ENCODE measurements at places on chromosomes 5 and 9. TPM values are rescaled to one million over a fixed set of nuclear protein-coding genes. Genes with fewer than 3 reads are reported as not detected.
A peak's percentile ranks its signal among the peaks of the same experiment; 100 is the strongest.

GRCh38 chr9:20579524-20580314 lies 42.6 kb downstream of the MLLT3 start:
- H3K4me3 ChIP-seq = no peak overlapping the region
- no peaks in the 10 kb centered on the region for H3K27me3 ChIP-seq
- DNase-seq = no peak
- H3K27ac ChIP-seq = peak overlapping the region; percentile 1
- no peaks in the 10 kb centered on the region for H3K36me3 ChIP-seq
- H3K4me1 ChIP-seq = peaks cover 8% of the 10 kb centered on the region

DNA sequence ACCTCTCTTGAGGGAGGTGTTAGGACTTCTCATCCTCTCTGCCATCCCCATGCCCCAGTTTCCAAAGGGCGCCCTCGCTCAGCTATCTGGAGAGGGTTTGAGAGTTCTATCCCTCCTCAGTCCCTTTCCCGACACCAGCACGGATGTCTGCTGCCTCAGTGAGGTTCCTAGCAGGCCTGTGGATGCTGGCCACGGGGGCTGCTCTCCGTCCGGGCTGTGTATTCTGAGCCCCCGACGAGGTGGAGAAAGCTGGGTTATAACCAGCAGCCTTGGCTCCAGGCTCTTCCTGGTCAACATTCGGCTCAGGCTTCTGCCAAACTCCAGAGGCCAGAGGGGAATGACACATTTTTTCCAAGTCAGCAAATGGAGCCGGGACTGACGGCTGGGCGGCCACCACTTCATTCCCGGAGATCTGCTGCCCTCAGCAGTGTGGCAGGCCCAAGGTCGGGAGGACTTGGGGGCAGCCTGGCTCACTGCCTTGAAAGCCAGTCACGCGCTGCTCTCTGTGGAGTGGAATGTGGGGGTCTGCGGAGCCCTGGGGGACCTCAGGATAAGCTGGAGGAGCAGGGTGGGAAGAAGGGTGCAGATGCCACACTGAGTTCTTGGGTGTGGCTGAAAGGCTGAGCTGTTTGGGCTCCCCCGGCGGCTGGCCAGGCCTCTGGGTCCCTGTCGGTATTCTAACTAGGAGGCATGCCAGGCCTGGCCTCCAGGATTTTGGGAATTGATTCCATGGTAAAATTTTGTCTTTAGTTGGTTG lies 27.4 kb downstream of the PTPA start:
- no peak for DNase-seq
- peak overlapping the region; percentile 100 for H3K27ac ChIP-seq
- H3K4me3 ChIP-seq = peak overlapping the region; percentile 65
- H3K27me3 ChIP-seq = no peaks in the 10 kb centered on the region
- H3K4me1 ChIP-seq = peaks cover 68% of the 10 kb centered on the region

The BTNL3 gene
- not detected for total RNA-seq

DNA sequence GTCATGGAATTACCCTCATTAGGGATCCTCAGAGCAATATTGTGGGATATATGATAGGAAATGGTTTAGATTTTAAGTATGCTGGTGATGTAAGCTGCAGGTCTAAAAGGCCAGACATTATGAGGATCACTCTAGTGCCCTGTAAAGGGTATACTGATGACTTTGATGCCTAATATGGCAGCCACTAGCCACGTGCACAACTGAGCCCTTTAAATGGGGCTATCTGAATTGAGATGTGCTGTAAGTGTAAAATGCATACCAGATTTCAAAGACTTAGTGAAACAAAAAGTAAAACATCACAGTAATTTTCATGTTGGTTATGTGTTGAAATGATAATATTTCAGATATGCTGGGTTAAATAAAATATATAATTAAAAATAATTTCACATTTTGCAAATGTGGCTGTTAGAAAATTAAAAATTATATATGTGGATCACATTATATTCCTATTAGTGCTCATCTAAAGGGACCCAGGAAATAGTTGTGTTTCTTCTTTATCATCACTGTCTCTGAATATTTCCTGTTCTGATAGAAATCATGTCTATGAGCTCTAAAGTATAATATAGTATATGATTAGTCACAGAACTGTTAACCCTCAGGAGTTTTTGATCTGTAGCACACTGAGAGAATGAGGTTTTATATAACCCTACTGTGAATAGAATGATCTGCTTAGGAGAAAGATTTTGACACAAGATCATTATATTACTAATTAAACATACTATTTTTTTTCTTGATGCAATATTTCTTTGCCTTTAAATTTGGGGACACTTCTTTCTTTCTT lies 50.1 kb downstream of the OSTF1 start:
- peaks cover 5% of the 10 kb centered on the region for H3K4me1 ChIP-seq
- H3K36me3 ChIP-seq = peaks cover 86% of the 10 kb centered on the region
- no peak overlapping the region for H3K27ac ChIP-seq
- H3K27me3 ChIP-seq = no peaks in the 10 kb centered on the region
- no peak overlapping the region for H3K4me3 ChIP-seq
- no peak for DNase-seq

The ZNF169 gene
- total RNA-seq = 6.1 TPM

- H3K36me3 ChIP-seq = no peaks in the 10 kb centered on the region
- H3K4me1 ChIP-seq = no peaks in the 10 kb centered on the region
- H3K27me3 ChIP-seq = peaks cover 3% of the 10 kb centered on the region
- no peak overlapping the region for H3K27ac ChIP-seq
- H3K4me3 ChIP-seq = no peak overlapping the region
- no peak for DNase-seq
Observed at GRCh38 chr9:2872250-2872930, 28.5 kb upstream of the PUM3 start.

The MYORG gene
- 4.8 TPM for total RNA-seq

DNA sequence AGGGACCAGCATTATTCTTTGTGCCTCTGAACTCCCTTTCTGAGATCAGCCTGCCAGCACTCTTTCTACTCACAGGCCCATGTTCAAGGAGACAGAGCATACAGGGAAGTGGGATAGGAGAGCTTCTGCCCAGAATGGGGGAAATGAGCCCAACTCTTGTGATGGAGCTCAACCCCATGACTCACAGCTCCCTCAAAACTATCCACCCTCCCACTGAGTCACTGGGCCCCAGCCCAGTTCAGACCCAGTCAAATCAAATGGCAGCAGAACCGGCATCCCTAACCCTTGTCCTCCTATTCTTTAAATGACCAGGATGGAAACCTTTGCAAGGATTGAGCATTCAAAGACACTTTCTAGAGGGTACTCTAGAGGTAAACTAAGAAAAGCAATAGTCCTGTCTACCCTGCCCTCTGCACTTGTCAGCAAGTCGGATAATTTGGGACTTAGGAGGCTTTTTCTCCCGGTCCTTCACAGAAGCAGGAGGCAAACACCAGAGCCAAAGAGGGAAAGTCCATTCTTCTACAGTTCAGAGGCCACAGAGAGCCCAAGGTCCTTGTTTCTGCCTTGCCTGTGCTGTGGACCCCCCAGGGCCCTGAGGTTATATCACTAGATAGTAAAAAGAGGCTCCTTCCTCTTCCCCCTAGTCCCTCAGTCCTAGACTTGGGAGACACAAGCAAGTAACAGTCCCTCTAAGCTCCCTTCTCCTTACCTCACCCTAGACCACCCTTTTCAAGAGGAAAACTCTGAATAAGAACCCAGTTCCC lies 3.2 kb downstream of the ATOSB start:
- DNase-seq = no peak
- peaks cover 68% of the 10 kb centered on the region for H3K4me1 ChIP-seq
- peak overlapping the region; percentile 80 for H3K4me3 ChIP-seq
- peak overlapping the region; percentile 81 for H3K27ac ChIP-seq
- H3K27me3 ChIP-seq = no peaks in the 10 kb centered on the region
- peaks cover 13% of the 10 kb centered on the region for H3K36me3 ChIP-seq

DNA sequence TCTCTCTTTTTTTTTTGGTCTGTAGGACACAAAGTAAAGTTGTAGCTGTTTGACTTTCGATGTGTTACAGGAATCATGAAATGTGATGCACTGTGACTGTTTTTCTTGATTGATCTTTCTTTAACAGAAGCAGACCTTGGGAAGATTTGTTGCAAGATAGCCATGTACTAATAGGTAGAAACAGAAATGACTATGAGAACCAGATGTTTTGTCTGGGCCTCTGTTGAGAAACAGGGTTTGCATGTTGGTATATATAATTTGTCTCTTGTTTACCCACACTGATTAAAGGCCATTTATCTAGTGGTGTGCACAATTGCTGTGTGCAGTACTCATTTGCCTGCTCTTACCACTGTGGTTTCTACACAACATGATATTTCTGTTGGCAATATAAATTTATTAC lies 125.1 kb downstream of the HACD4 start:
- H3K27ac ChIP-seq = no peak overlapping the region
- no peak overlapping the region for H3K4me3 ChIP-seq
- H3K27me3 ChIP-seq = no peaks in the 10 kb centered on the region
- DNase-seq = no peak

DNA sequence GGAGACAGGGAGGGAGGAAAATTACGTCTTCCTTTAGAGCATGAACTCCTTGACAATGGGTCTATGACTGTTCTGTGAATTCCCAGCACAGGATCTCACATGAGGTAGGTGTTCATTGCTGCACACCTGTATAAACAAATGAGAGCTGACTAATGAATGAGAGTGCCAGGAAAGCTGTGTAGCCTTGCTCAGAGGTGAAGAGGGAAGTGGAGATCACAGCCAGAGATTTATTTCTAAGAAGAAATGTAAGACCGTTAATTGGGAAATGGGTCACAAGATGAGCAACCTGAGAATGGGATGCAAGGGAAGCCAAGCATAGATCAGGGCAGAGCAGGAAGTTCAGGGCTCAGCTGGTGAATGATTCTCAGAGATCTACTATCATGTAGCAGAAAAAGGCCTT lies 295.1 kb downstream of the CDK5RAP2 start:
- H3K36me3 ChIP-seq = no peaks in the 10 kb centered on the region
- no peak overlapping the region for H3K4me3 ChIP-seq
- H3K27me3 ChIP-seq = no peaks in the 10 kb centered on the region
- DNase-seq = no peak

The GZMA gene
- 9.6 TPM for total RNA-seq

DNA sequence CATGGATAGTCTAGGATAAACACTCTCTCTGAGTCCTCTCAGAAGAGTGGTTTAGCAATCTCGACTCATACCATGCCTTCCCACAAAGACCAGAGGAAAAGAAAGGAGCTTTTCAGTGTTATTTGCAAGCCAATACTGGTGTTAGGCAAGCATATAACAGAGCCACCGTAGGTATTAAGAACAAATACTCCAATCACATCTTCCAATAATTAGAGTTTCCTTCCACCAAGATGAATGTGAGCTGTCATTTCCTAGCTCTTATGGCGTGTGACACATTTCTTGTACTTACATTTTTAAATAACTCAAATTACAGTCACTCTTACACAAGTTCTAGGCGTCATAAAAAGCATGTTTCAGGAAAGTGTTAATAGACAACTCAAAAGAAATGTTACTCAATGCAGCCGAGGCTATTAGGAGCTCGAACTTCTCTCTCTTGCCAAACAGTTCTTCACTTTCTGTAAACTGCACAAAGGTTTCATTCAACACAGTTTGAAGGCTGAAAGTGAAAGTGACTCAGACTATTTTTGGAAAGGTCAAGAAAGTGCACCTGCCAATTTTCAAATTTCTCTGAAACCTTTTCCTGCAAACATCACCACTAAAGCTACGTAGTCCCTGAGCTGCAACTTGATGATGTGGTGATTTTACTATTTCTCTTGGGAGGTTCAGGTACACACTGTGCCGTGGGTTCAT lies 153.8 kb downstream of the AUH start:
- peaks cover 25% of the 10 kb centered on the region for H3K4me1 ChIP-seq
- no peak for DNase-seq
- H3K27ac ChIP-seq = peak overlapping the region; percentile 73

- no peaks in the 10 kb centered on the region for H3K36me3 ChIP-seq
- peaks cover 3% of the 10 kb centered on the region for H3K4me1 ChIP-seq
- no peaks in the 10 kb centered on the region for H3K27me3 ChIP-seq
- no peak overlapping the region for H3K4me3 ChIP-seq
- no peak for DNase-seq
- H3K27ac ChIP-seq = peak overlapping the region; percentile 19
Observed at GRCh38 chr9:77534376-77535057, 113.6 kb downstream of the GNA14 start.

The RFESD gene
- 1.7 TPM for total RNA-seq

DNA sequence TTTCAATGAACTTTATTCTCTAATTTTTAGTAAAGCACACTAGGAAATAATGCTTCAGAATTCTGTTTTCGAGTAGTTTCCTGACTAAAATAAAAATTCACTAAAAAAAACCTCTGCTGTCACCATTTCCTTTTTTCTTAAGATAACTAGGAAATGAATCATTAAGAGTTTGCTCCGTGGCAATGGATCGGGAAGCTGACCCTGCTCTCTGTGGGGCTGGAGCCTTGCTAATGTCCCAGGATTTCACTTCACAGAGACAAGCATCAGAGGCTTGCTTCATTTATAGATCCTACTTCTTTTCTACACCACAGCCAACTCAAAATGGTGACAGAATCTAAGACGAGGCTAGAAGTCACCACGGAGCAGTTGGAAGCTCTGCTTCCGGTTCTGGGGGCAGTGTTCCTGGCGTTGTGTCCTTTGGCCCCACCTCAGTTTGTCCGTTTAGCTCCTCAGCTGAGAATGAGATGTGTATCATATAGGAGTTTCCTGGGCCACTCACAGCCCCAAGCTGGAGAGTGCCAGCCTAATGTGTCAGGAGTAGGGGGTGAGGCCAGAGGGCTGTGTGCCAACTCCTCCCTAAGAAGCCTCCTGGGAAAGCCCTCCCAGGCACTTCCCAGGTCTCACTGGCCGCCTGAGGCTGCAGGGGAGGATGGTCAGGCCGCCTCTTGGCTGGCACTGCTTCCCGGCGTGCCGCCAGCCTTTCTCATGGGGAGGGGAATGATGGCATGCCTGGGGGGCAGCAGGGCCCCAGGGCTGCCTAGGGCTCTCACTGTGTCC lies 19.6 kb downstream of the TENT4A start:
- H3K4me1 ChIP-seq = peaks cover 71% of the 10 kb centered on the region
- H3K27me3 ChIP-seq = no peaks in the 10 kb centered on the region
- peak overlapping the region; percentile 29 for H3K27ac ChIP-seq
- no peak overlapping the region for H3K4me3 ChIP-seq
- H3K36me3 ChIP-seq = peaks cover 7% of the 10 kb centered on the region
- DNase-seq = no peak

The IL13 gene
- not detected for total RNA-seq

The S1PR3 gene
- 10.0 TPM for total RNA-seq

GRCh38 chr5:132495667-132496190 lies 5.2 kb upstream of the IRF1 start:
- H3K27ac ChIP-seq = peak overlapping the region; percentile 98
- no peaks in the 10 kb centered on the region for H3K27me3 ChIP-seq

GRCh38 chr5:164361986-164362385 lies 856.6 kb downstream of the MAT2B start:
- H3K4me1 ChIP-seq = no peaks in the 10 kb centered on the region

The LYRM7 gene
- total RNA-seq = 5.5 TPM

DNA sequence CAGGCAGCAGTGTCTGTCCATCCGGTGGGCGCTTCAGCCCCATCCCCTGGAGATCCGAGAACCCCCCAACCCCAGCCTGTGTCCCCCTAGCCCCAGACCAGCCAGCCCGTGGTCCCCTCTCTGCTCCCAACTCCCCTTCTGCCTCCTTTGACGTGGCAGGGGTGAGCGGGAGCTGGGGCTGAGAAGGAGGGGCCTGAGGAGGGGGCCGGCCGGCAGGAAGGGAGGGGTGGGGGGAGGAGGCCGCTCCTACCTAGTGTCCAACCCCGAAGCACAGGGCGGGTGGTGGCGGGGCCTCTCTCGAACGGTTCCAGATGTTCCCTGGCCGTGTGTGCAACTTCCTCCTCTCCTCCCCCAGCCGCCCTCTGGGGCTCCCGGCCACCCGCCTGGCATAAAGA lies 31.0 kb downstream of the GOLGA2 start:
- H3K27me3 ChIP-seq = no peaks in the 10 kb centered on the region
- peak; percentile 81 for DNase-seq
- H3K27ac ChIP-seq = peak overlapping the region; percentile 58
- H3K4me1 ChIP-seq = peaks cover 16% of the 10 kb centered on the region
- peak overlapping the region; percentile 44 for H3K4me3 ChIP-seq
- H3K36me3 ChIP-seq = no peaks in the 10 kb centered on the region

Measured in lower lobe of right lung (tissue), 2 donors.